ENCODE measurements at places on chromosomes 6 and 20.

GRCh38 chr6:151377095-151377494 is 14.3 kb downstream of the ZBTB2 start:
- H3K36me3 ChIP-seq: peaks cover 19% of the 10 kb centered on the region
- H3K4me3 ChIP-seq: no peak overlapping the region
- no peak overlapping the region for H3K27ac ChIP-seq
- H3K27me3 ChIP-seq: no peaks in the 10 kb centered on the region
- H3K4me1 ChIP-seq: peaks cover 18% of the 10 kb centered on the region

DNA sequence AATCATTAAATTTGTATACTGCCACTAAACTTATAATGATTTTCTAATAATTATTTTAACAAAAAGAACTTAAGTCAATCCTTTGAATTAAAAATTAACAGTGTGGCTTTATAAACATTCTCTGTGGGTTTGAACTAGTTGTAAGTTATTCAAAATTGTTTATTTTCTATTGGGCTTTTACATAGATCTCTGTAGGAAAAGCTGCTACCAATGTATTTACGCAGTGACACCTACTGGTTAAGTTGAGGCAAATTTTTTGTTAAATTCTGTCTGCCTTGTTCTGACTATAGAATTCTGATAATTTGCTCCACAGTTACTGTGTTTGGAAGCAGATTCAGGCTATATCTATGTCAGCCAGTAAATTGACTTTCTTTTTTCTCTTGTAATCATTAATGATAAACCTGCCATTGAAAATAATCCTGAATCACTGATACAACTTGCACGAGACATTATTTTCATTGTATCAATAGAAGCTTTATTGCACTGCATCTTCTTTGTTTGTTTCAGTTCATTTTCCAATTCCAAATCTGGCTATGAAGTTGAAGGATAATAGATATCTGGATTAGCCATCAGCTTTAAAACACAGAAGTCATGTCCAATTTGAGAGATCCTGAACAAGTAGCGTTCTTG is 66.0 kb upstream of the UTRN start:
- no peaks in the 10 kb centered on the region for H3K36me3 ChIP-seq
- H3K4me1 ChIP-seq: peaks cover 27% of the 10 kb centered on the region
- DNase-seq: no peak
- peaks cover 2% of the 10 kb centered on the region for H3K27me3 ChIP-seq
- H3K4me3 ChIP-seq: no peak overlapping the region

GRCh38 chr6:134674562-134674961 is 275.3 kb downstream of the ALDH8A1 start:
- no peak for DNase-seq
- H3K36me3 ChIP-seq: no peaks in the 10 kb centered on the region
- H3K27ac ChIP-seq: no peak overlapping the region

DNA sequence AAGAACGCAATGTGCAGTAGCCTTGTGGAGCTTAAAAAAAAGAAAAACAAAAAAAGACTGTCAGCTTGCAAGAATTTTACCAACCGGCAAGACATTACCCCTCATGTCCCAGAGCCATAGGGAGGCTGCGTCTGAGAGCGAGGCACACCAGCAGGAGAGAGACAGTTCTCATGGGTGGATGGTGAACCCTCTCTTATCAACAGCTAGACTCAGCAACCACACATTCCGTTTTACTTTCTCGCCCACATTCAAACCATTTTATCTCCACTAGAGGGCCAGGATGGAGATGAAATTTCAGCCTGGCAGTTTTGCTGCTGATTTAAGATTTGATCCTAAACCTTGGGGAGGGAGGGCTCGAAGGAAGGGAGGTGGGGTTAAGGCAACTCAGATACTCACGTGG is 247.0 kb downstream of the ATXN1 start:
- H3K4me1 ChIP-seq: peaks cover 41% of the 10 kb centered on the region
- H3K27ac ChIP-seq: no peak overlapping the region
- no peak for DNase-seq
- no peaks in the 10 kb centered on the region for H3K36me3 ChIP-seq
- no peaks in the 10 kb centered on the region for H3K27me3 ChIP-seq

GRCh38 chr20:20904501-20904831 is 192.0 kb upstream of the RALGAPA2 start:
- H3K27ac ChIP-seq: no peak overlapping the region
- H3K4me1 ChIP-seq: no peaks in the 10 kb centered on the region
- no peak overlapping the region for H3K4me3 ChIP-seq
- no peaks in the 10 kb centered on the region for H3K36me3 ChIP-seq
- no peak for DNase-seq

GRCh38 chr6:158476389-158476788 is 83.5 kb upstream of the TMEM181 start:
- DNase-seq: no peak
- no peak overlapping the region for H3K4me3 ChIP-seq
- H3K27me3 ChIP-seq: no peaks in the 10 kb centered on the region
- H3K27ac ChIP-seq: no peak overlapping the region
- peaks cover 13% of the 10 kb centered on the region for H3K4me1 ChIP-seq

DNA sequence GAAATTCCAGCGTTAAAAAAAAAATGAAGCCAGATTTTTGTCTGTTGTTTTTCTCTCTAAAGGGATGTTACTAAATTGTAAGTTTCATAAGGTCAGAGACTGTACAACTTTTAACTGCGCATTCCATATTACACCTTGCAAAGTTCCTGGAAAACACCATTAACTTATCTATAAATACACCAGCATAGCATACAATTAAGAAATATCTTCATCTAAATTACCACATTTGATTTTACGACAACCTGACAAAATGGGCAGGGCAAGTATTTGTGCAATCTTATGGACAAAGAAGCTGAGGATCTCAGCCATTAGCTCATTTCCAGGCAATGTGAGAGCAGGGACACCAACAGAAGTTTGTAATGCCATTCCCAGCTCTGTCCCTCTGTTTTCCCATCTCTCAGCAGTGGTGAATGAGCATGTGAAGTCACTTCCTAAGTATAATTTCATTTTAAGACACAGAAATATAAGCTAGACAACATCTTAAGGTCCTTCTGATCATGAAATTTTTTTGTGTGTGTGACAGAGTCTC is 12.9 kb upstream of the GCM1 start:
- no peak for DNase-seq
- H3K27me3 ChIP-seq: no peaks in the 10 kb centered on the region
- H3K27ac ChIP-seq: peak overlapping the region; percentile 52
- no peak overlapping the region for H3K4me3 ChIP-seq
- no peaks in the 10 kb centered on the region for H3K36me3 ChIP-seq

DNA sequence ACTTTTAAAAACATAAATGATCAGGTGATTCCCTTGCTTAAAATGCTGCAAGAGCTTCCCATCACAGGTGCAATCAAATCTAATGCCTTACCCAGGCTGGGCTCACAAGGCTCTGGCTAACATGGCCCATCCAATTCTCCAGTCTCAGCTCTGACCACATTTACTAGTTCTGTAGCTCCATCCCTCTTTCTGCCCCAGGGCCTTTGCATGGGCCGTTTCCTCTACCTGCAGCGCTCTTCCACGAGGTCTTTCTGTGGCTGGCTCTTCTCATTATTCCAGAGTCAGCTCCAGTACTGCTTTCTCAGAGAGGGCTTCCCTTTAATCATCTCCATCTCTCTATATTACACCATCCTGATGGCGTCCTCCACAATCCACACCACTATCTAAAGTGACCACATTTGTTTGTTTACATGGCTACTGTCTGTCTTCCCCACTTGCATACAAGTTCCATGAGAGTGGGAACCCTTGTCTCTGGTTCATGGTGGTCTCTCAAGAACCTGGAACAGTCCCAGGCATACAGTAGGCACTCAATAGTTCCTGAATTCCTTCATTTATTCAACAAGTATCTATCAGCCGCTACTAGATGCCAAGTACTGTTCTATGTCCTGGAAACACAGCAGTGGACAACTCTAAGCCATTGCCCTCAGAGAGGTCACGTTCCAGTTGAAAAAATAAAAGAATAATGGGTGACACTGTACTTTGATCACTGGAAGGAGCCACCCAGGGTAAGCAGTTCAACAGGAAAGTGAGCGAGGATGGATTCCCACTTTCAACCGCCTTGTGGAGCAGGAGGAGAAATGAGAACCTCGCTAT is 12.6 kb downstream of the CYP24A1 start:
- H3K4me3 ChIP-seq: no peak overlapping the region
- no peak for DNase-seq
- peaks cover 2% of the 10 kb centered on the region for H3K27me3 ChIP-seq
- no peaks in the 10 kb centered on the region for H3K4me1 ChIP-seq
- no peak overlapping the region for H3K27ac ChIP-seq

GRCh38 chr6:86529635-86530034 is 407.7 kb upstream of the HTR1E start:
- no peak for DNase-seq
- no peaks in the 10 kb centered on the region for H3K36me3 ChIP-seq
- no peaks in the 10 kb centered on the region for H3K27me3 ChIP-seq

DNA sequence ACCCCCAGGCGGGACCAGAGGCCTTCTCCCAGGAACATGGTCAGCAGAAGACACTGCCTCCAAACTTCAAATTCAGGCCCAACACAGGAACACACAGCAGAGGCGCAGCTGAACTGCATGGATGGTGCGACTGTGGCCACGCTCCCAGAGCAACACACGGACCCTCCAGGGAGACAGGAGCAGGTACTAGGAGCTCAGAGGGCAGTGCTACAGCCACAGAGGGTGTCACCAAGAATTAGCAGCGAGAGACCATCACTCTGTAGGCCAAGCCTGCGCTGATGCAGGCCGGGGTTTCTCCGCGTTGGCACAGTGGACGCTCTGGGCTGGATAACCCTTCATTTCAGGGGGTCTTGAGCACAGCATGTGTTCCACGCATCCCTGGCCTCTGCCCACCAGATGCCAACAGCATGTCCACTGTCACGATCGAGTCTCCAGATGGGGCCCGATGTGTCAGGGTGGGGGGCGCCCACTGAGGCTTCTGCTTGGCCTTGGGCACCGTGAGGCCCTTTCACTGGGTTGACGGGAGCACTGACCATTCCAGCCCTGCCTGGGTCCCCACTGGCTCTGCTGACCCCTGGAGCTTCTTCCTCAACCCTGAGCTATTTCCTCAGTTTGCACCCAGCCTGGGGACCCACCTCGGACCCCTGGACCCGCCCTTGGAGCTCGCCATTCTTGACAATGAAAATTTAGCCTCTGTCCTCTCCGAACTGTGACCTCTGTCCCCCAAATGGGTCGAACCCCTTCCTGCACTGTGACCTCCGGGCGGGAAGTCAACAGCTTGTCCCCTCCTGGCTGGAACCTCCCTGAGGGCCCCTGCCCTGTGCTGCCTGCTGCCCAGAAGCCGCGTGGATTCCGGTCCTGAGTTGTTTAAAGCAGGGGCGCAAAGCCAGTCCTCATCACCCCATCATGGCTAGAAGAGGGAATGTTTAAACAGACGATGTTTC is 239.4 kb downstream of the DLL1 start:
- H3K4me1 ChIP-seq: peaks cover 2% of the 10 kb centered on the region
- no peaks in the 10 kb centered on the region for H3K27me3 ChIP-seq
- H3K27ac ChIP-seq: no peak overlapping the region
- H3K36me3 ChIP-seq: no peaks in the 10 kb centered on the region
- no peak overlapping the region for H3K4me3 ChIP-seq

DNA sequence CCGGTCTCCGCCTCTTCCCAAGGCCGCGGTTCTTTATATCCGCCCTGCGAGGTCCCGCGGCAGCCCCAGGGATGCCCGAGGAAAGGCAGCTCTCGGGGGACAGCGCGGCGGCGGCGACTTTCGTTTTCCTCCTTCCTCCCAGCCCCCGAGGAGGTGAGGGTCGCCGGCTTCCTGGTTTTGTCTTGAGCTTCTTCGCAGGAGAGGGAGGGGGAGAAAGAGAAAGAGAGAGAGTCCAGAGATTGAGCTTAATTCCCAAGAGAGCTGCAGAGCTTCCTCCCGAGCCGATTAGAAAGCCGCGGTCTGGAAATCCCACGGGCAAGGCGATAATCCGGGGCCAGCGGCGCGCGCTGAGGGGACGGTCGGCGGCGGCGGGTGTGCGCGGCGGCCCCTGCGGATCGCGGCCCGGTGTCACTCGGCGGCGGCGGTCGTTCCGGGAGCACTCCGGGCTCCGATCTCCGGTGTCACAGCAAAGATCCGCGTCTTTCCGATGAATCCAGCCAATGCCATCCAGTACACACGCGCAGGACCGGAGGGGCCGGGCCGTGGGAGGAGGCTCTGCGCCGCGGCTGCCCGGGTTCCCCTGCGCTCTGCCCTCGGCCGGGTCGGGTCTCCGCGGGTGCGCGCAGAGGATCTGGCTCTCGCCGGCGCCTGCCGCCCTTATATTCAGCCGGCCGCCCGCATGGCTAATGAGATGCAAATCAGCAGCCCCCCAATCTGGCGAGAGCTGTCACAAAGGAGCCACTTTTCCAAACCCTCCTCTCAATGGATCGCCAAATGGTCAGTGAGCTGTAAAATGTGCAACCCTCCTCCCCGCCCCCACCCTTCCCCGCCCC is at the start of gene DLL1:
DLL1 (minus strand) TSS at position 783 of the 833 bp plus-strand sequence. CDS start 939 bp downstream, outside the sequence.
- H3K4me1 ChIP-seq: peaks cover 43% of the 10 kb centered on the region
- peak within 1 kb of the TSS; percentile 77 for H3K4me3 ChIP-seq
- H3K27ac ChIP-seq: peak within 1 kb of the TSS; percentile 44
- peaks cover 84% of the 10 kb centered on the region for H3K27me3 ChIP-seq
- DNase-seq: no peak

- DNase-seq: no peak
- no peak overlapping the region for H3K4me3 ChIP-seq
- H3K4me1 ChIP-seq: no peaks in the 10 kb centered on the region
- H3K27ac ChIP-seq: no peak overlapping the region
- H3K36me3 ChIP-seq: no peaks in the 10 kb centered on the region
- H3K27me3 ChIP-seq: peaks cover 2% of the 10 kb centered on the region
Observed at GRCh38 chr6:8881663-8882062, 446.3 kb upstream of the SLC35B3 start.

DNA sequence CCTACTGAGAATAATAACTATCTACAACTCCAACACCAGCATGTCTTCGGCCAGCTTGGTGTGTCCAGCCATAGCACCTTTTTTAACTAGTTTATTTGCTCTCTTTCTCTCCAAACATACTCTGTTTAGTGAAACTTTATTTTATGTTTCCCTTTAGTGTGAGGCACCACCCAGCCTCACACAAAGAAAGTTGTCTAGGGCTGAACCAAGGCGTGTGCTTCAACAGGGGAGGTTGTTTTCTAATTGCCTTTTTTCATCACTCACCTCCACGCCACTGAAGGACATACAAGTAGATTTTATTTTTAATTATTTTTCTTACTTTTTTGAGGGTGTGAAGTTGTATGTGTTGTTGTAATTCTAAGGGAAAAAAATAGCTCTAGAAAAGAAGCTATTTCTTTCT is 125.6 kb upstream of the MARCKS start:
- peak overlapping the region; percentile 33 for H3K27ac ChIP-seq
- no peak for DNase-seq
- no peak overlapping the region for H3K4me3 ChIP-seq

- DNase-seq: no peak
- H3K36me3 ChIP-seq: no peaks in the 10 kb centered on the region
- peaks cover 8% of the 10 kb centered on the region for H3K27me3 ChIP-seq
- H3K4me3 ChIP-seq: no peak overlapping the region
- H3K4me1 ChIP-seq: peaks cover 33% of the 10 kb centered on the region
- peak overlapping the region; percentile 66 for H3K27ac ChIP-seq
Observed at GRCh38 chr20:57024849-57025248, 241.6 kb downstream of the BMP7 start.

DNA sequence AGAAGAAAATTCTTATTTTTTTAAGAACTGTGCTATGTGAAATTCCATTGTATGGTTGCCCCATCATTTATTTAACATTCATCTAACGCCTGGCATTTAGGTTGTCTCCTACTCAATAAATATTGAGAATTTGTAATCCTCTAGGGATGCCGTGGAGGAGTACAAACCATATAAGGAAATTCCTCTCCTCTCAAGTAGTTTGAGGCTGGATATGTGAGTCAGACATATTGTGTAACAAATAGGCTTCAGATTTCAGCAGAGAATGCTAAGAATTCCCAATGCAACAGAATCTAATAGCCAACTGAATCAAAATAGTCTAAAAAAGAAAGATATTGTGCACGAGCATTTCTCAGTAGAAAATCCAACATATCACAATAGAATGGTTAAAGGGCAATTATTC is 174.7 kb downstream of the OTOR start:
- no peak overlapping the region for H3K4me3 ChIP-seq
- H3K36me3 ChIP-seq: no peaks in the 10 kb centered on the region
- no peak for DNase-seq
- peaks cover 15% of the 10 kb centered on the region for H3K4me1 ChIP-seq
- H3K27ac ChIP-seq: peak overlapping the region; percentile 89
- no peaks in the 10 kb centered on the region for H3K27me3 ChIP-seq
